GM23338 (cell line): ENCODE measurements at places on chromosomes 6 and 20.

DNA sequence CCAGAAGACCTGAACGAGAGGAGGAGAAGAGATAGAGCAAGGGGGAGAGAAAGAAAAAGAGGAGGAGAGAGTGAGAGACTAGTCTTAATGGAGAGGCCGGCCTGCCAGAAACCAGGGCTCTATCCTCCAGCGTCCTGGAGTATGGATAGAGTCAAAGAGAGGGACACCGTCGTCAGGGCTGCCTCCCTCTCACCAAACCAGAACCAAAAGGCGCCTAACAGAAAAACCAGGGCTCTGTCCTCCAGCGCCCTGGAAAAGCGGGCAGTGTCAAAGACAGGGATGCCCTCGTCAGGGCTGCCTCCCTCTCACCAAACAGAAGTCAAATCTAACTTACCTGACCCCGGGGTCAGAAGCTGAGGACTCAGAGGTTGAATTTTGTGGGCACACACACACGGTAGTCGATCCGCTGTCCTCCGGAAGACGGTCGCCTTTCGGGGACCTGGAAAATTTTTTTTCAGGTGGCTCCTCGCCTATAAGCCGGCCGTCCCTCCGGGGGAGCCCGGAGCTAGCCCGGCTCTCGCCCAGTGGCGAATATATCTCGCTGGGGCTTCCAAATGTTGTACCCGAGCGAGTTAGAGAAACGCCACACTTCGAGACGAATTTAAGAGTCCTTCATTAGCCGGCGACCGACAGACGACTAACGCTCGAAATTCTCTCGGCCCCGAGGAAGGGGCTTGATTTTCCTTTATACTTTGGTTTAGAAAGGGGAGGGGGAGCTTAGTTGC, 148.2 kb downstream of the TRIM27 start:
- peak; percentile 56 for DNase-seq

DNA sequence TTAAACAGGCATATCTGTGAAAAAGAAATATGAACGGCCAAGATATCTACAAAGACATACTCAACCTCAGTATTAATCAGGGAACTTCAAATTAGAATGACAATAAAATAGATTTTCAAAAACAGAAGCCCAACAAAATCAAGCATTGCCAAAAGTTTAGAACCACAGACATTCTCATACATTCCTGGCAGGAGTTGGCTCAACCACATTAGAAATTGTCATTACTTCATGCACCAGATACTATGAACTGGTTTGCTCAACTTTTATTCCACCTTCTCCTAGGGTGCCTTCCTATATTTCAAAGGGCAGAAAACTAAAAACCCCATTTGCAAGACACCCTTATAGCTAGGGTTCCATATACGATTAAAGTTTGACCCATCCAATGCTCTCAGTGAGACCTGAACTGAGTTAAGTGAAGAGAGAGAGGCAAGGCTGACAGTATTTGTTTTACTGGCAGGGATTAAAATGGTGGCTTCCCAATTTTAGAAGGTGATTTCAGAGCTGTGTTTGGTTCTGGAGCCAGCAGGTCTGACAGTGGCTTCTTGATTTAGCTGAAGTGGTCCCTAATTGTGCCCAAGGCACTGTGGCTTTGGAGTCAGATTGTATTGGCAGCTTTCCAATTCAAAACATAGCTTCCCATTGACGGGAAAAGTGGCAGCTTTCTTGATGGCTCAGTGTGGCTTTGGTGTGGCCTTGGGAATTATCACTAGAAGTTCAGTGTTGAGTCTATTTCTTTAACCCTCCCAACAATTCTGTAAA, 77.1 kb upstream of the CDYL start:
- no peak for DNase-seq

DNA sequence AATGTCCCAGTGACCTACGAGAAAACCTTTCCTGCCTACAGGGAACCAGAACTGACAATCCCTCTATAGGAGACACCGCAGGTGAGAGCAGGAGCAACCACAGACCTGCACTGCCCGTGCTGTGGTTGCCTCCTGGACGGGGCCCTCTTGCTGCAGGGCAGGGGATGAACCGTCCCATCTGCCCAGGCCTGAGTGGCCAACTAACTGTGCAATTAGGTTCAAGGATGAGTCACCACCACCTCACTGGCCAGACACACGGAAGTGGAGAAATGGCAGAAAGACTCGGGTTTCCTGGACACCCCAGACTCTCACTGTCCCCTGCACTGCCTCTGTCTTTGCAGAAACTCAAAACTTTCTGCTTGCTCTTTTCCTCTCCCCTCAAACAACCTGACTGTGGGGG, 13.8 kb upstream of the HLA-G start:
- DNase-seq = no peak

- no peak for DNase-seq
Observed at GRCh38 chr6:157741948-157742556, 81.0 kb upstream of the SNX9 start.

GRCh38 chr6:163721922-163722692, 307.6 kb downstream of the QKI start:
- DNase-seq = no peak

DNA sequence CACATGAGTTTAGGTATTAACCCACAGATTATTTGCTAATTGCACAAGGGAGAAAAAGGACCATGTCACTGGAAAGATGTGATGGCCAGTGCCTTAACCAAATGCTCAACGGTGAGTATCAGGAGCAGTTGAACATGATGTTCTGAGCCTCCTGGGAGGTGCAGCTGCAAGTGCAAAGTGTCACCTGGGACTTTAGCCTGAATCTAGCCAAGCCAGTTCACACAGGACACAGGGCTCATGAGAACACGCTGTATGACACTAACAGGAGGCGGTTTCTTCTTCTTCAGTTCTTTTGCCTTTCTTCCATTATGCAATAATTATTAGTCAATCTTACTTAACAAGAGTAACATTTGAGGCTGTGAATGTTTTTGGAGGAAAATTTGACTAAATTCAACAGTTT, 225.3 kb downstream of the THBS2 start:
- DNase-seq = no peak

- no peak for DNase-seq
Observed at GRCh38 chr6:40998661-40999060, 40.4 kb downstream of the UNC5CL start.

DNA sequence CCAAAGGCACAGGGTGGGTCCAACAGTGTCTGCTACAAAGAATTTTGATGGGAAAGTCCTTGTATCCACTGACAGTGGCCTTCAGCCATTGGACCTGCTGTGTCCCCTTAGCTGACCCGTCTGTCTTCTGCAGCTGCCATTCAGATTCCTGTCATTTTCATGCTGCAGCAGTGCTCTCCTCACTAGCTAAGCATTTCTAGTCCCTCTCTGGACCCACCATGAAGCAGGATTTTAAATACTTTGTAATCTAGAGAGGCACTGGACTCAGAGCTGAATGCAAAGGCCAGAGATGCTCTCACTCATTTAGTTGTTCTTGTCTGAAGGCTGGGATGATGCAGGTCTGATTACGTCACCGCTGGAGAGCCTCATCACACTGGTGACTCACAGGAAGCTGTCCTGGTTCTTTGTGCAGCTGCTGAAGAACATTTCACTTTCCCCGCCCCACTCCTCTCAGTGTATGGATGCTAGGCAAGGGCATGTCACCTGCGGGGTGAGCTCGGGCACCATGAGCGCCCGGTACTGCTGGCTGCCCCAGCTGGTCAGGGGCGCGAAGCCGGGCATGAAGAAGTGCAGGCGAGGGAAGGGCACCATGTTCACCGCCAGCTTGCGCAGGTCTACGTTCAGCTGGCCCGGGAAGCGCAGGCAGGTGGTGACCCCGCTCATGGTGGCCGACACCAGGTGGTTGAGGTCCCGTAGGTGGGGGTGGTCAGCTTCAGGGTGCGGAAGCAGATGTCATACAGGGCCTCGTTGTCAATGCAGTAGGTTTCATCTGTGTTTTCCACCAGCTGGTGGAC, 19.4 kb upstream of the TUBB2A start:
- DNase-seq = no peak

DNA sequence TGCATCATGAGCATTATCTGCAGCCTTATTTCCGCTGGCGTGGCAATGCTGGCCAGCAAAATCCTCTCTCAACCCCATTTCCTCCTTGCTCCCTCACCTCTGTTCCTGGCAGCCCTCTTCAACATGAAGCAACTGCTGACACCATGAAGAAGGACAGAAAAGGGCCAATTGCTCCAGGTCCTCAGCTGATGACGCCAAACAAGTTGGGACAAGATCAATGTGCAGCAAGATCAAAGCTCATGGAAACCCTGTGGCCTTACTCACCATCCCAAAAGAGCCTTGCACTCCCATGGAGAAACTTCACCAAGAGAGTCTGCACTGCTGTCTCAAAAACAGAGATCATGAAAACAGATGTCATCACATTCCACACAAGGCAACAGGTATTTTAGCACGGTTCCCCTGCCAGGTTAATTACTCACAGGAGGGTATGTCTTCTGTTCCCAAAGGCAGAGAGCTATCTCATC, 7.4 kb downstream of the GFOD1 start:
- DNase-seq = no peak

- no peak for DNase-seq
Observed at GRCh38 chr20:47949230-47949629, 163.9 kb upstream of the SULF2 start.

DNA sequence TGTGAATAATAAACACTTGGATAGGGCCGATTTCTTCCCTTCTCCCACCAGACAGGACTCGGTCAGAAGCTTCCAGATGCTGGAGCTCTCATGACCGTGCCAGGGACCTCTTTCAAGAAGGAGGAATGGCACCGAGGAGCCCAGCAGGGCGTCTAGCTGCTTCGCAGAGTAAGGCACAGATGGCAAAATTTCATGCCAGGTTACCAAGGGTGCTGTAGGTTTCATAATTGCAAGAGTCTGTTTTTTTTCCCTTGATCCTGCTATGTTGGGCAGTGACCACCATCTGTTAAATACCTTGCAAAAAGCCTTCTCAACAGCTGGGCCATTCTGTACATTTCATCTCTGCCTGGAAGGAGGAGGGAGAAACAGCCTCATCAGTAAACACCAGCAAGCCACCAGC, 111.8 kb downstream of the EDN3 start:
- DNase-seq = no peak

- no peak for DNase-seq
Observed at GRCh38 chr20:58511364-58511763, 3.8 kb downstream of the APCDD1L start.

DNA sequence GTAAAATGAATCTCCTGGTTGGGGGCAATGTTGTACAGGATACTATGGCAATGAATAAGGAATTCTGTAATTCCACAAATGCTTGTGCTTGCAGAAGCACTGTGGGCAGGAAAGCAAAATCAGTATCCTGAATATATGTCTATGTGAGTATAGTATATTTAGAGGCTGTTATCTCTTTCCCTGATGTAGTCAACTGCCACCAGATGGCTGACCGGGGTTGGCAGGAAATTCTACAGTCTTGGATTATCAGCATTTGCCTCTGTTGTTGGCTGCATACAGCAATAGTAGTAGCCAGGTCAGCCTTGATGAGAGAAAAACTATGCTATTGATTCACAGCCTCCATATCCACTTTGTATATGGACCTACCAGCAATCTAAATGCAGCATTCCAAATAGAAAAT, 425.1 kb upstream of the JAG1 start:
- peak; percentile 34 for DNase-seq
